ENCODE measurements at places on chromosomes 6 and 20.
A peak's percentile ranks its signal among the peaks of the same experiment; 100 is the strongest.

DNA sequence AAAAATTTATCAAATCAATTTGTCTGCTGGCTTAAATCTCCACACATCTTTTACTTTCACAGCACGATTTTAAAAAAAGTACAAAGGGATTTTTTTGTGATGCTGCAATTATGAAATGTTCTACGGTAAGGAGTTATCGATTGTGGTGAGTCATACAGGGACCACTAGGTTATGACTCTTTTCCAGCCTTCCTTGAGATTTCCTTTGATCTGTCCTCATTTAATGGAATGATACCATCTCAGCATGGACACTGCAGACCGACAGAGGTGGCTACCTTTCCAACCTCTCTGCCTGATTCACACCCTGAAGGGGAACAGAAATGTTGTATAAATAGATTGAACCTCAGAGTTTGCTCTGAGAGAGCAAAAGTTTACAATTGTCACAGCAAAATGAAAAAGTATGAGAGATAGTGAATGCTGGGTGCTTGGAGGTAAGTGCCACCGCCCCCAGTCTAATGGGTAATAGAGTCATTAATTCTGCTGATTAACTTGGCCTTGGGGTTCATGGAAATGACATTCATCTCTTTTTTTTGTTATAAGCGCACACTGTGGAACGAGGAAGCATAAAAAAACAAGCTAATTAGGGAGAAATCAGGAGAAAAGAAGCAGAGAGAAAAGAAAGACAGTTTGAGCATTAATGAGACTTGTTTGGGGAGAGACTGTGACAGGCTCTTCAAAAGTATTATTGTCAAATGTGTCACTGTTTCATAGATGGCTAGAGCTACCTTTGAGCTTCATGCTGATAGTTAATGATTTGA lies 306.0 kb downstream of the RNF144B start:
- DNase-seq: no peak

- DNase-seq: no peak
Measured at GRCh38 chr6:22108199-22108598, 188.6 kb downstream of the PRL start.

GRCh38 chr6:167426084-167426483 lies 101.2 kb downstream of the TTLL2 start:
- DNase-seq: no peak

- DNase-seq: no peak
Measured at GRCh38 chr20:44644667-44645131, 6.8 kb downstream of the ADA start.

GRCh38 chr6:32182555-32182981 lies 1.5 kb downstream of the AGER start:
- DNase-seq: no peak

GRCh38 chr6:32192608-32193039 lies at the start of gene GPSM3:
Gene GPSM3, minus strand, starts transcription at chr6:32192643. Its CDS starts 130 bp downstream, at chr6:32192513.
- peak; percentile 32 for DNase-seq

DNA sequence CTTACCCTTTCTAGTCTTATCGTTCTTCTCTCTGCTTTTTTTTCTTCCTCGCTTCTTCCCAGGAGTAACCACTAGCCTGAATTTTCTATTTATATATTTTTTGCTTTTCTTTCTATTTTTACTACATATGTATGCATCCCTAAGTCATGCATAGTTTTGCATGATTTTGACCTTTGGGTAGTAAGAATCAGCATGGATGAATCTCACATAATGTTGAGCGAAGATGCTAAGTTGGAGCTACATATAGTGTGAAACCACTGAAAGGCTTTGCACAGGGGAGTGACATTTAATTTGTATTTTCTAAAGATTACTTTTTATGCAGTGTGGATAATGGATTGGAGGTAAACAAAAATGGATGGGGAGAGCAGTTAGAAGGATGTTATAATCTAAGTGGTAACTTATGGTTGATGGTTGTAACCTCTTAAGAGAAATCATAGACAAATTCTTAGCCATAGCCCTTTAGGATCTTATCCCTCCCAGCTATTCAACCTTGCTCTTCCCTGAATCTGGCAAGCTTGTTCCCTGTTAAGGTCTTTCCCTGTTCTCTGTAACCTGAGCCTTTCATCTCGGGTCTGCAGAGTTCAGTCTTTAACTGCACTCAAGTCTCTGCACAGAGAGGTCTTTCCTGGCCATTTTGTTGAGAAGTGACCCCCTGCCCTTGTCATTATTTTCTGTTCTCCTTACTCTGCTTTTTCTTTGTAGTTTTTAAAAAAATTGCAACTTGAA lies 18.0 kb downstream of the PEX7 start:
- no peak for DNase-seq

- DNase-seq: no peak
Measured at GRCh38 chr6:10316373-10316721, 98.5 kb downstream of the TFAP2A start.

GRCh38 chr6:33622456-33623431 lies 1.6 kb downstream of the ITPR3 start:
- DNase-seq: no peak

DNA sequence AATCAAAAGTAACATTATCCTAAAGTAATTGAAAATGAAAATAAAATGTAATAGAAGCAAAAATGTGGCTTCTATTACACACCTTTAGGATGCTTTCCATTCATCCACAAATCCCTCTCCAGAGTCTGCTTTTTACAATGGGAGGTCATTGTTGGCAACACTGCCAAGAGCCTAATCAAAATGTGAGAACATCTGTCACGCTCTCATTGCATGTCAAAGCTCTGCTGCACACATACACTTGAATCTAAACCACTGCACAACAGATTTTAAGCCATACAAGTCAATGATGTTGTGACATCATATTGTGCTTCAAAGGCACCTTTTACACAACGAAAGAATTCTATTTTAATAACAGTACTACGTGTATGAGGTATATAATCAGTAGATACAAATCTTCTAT lies 82.1 kb downstream of the PREP start:
- no peak for DNase-seq

GRCh38 chr6:21395121-21395520 lies 198.4 kb upstream of the SOX4 start:
- DNase-seq: no peak

- DNase-seq: no peak
Measured at GRCh38 chr6:19833947-19834346, 3.2 kb upstream of the ID4 start.

GRCh38 chr20:57395111-57395966 lies 4.1 kb downstream of the RBM38 start:
- DNase-seq: peak; percentile 9

- DNase-seq: no peak
Measured at GRCh38 chr6:98775205-98775604, 59.2 kb upstream of the POU3F2 start.

DNA sequence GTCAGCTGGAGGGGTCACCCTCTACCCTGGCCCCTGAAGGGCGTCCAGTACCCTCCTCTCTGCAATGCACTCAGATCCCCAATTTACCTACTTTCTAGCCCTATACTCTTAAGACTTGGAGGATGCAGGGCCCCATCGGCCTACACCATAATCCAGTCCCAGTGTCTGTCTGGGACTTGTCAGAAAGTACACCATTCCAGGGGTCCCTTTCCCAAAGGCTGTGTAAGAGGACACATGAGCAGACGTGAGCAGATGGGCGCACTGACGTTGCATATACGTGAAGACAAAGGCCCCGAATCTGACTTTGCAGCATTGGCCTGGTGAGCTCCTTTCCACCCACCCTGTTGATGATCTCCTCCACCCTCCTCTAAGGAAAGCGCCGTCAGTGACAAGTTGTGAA lies 20.9 kb upstream of the SMOC2 start:
- DNase-seq: no peak

- DNase-seq: no peak
Measured at GRCh38 chr6:18410412-18410811, 23.3 kb downstream of the RNF144B start.

DNA sequence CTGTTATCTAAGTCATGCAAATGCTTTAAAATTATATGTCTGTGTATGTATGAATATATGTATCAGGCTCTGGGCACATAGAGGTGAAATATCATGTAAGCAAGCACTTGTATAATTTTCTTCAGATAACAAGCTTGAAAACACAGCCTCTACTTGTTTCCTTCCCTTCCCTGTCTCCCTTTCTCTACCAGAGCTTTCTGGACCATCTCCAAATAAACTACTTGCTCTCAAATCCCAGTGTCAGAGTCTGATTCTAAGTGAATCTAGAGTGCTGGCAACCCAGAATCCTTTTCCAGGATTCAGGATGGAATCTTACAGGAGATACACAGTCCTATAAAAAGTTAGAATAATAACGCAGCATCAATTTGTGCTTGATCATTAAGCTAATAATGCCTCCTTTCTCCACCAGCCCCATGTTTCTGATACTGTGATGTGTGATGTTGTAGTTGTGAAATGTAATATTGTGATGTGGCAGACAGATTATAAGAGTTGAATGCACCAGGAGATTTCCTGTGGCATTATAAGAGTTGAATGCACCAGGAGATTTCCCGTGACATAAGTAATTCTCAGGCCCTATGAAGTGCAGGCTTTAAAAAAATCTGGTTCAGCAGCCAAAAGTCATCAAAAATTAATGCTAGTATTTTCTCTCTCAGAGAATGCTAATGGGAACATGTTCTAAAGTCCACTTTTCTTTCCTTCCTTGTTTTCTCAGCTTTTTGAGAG lies 89.6 kb downstream of the PCSK2 start:
- no peak for DNase-seq

- peak; percentile 75 for DNase-seq
Measured at GRCh38 chr20:52191132-52191915, at the start of gene ZFP64. Gene ZFP64, minus strand, starts transcription at chr20:52191779. Its CDS starts 143 bp downstream, at chr20:52191636.

DNA sequence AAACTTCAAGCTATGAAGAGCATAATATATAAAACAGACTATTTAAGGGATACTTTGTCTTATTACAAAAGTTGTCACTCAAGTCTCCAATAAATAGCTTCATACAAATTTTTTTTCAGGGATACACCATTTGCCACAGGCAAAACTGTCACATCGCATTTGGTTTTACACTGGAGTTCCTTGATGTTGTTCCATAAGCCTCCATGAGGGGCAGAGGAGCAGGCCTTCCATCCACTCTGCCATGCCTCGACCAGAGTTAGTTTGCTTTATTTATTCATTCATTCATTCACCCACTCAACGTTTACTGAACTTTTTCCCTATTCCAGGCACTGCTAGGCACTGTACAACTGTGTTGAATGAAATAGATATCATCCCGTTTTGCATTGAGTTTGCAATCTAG lies 246.6 kb downstream of the PHF3 start:
- DNase-seq: no peak

DNA sequence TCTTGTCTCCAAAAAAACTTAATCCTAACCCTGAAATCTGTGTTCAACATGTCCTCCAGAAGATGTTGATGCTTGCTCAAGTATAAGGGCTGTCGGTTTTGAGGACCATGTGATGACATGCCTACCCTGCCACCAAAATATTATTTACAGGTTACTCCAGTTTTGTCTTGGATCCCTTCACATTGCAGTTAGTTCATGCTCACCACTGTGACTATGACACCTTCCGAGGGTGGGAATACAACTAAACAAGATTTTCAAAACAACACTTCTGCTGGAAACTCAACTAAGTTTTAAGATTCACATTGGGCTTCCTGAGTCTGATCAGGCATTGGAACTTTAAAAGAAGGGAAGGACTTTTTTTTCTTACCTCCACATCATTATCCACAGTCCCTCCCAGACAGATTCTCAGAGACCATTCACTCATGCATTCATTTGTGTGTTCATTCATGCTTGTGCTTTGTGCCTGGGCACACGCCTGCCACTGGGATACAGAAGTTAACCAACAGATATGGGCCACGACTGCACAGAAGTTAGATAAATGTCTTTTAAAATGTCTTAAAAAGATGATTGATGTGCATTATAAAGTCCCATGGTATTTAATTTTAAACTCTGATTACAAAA lies 118.7 kb upstream of the GJE1 start:
- DNase-seq: no peak

- DNase-seq: no peak
Measured at GRCh38 chr20:36540551-36541211, 638 bp upstream of the MYL9 start.

DNA sequence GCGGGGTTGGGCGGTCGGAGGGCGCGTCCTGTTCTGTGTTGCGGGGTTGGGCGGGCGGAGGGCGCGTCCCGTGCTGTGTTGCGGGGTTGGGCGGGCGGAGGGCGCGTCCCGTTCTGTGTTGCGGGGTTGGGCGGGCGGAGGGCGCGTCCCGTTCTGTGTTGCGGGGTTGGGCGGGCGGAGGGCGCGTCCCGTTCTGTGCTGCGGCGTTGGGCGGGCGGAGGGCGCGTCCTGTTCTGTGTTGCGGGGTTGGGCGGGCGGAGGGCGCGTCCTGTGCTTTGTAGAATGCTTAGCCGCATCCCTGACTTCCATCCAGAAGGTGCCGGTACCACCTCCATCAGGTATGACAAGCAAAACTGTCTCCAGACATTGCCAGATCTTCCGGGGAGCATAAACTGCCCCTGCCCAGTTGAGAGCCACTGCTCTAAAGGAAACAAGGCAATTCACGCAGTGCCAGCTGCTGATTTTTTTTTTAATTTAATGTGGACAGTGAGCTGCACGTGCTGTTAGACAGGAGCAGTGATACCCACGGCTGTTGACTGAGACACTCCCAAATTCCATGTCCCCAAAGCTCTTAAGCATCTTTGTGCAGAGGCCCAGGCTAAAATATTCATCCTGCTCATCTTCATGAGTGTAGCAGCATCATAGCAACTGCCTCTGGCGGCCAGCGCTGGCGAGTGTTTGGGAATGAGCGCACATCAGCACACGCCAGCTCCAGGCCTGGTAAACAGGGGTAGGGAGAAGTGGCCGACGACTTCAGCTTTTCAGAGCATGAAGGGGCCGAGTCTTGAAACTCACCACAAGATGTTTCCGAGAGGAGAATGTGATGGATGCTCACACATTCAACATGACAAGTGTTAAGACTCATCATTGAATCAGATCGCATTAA lies 284.4 kb upstream of the CDH4 start:
- no peak for DNase-seq

DNA sequence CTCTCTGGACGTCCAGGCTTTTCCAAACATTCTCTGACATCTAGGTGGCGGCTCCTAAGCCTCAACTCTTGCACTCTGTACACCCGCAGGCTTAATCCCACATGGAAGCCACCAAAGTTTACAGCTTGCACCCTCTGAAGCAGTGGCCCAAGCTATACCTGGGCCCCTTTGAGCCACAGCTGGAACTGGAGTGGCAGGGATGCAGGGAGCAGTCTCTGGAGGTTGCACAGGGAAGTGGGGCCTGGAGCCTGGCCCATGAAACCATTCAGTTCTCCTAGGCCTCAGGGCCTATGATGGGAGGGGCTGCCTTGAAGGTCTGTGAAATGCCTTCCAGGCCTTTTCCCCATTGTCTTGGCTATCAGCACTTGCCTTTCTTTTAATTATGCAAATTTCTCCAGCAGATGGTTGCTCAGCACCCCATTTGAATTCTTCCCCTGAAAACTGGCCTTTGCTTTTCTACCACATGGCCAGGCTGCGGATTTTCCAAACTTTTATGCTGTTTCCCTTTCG lies 64.9 kb downstream of the IRF4 start:
- DNase-seq: no peak

- no peak for DNase-seq
Measured at GRCh38 chr6:26455357-26455970, 2.3 kb upstream of the BTN2A1 start.

DNA sequence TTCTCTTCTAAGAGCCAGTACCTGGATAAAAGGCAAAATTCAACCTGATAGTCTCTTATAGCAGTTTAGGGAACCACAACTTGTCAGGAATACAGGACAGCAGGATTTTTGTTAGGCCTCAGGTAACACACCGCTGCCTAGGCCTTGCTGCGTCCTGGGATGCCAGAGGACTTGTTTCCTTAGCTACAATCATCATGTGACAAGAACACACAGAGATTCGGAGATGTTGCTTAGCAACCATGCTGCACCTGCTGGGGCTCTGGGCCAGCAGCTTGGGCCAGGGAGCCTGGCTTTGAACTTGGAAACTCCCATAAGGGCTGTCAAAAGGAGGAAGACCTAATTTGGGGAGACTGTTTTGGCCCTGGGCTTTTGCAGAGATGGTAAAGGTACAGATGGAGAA lies 36.1 kb upstream of the CHD6 start:
- DNase-seq: no peak

All from activated naive CD4-positive, alpha-beta T cell treated with anti-CD3 and anti-CD28 coated beads, Interleukin-2, amount 50 U/mL, for 16 hours (primary cell).